ENCODE measurements at places on chromosomes 5 and 9. TPM values are rescaled to one million over a fixed set of nuclear protein-coding genes. Genes with fewer than 3 reads are reported as not detected.

- DNase-seq, result no peak
Observed at GRCh38 chr5:101440173-101440572, 537.1 kb upstream of the ST8SIA4 start.

- DNase-seq, result no peak
Observed at GRCh38 chr5:21862986-21863385, 990.2 kb downstream of the CDH12 start.

- DNase-seq, result no peak
Observed at GRCh38 chr5:68316469-68316868, 100.9 kb downstream of the PIK3R1 start.

GRCh38 chr5:964821-965220 lies 43.8 kb upstream of the NKD2 start:
- no peak for DNase-seq

- DNase-seq, result no peak
Observed at GRCh38 chr5:149886692-149887470, 57.7 kb downstream of the PDE6A start.

- no peak for DNase-seq
Observed at GRCh38 chr5:129978270-129978669, 74.0 kb downstream of the CHSY3 start.

DNA sequence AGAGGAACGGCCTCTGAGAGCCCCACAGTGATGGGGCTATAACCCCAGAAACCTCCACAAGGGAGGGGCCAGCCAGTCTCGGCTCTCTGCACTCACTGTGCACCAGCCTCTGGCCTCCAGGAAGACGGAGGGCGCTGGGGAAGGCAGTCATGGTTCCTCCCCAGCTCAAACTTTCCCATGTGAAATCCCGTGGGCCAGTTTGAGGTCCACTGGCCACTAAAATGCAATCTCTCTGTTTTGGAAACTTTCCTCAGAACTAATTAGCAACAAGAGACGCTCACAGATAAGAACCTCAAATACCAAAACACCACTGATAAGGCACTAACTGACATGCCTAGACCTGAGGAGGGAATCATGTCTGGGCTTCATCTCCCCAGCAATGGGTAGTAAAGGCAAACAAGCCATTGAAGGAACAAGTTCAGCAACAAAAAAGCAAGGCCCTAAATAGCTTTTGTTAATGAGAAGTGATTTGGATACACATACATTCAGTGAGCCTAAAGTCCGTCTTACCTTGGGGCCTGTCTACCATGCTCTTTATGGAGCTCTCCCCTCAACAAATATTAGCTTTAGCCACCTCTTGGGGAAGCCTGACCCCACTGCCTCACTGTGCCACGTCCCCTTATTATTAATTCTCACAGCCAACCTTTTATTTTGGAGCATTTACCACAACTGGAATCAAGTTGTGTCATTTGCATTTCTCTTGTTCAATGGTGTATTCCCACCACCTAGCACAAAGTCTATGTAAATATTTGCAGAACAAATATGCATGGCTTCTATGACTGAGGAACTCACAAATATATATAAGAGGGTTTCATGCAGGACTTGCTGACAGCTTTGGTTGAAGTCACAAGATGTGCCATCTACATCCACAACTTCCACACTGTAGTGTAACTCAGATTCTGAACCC lies 56.1 kb upstream of the GLRX start:
- no peak for DNase-seq

DNA sequence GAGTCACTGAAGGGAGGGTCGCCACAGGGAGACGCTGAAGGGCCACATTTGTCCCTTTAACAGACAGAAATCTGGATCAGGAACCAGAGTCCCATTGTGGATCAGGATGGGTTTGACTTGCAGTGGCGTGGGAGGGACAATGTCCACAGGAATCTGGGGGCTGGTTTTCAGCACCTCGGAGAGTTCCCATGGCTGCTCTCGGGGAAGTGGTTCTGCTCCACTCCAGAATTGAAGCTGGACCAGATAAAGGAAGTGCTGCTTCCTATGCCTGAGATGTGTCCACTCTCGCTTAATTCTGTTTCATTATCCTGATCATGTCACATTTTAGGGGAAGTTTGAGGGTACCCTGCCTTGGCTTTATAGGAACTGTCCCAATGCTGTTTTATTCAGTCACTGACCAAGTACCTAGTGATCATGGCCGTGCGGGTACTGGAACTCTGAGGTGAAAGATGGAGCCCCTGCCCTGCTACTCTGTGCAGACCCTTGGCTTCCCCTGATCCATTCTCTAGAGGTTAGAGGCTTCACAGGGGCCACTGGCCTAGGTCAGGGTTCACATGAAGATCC lies 28.7 kb downstream of the ENHO start:
- DNase-seq, result peak; percentile 28

DNA sequence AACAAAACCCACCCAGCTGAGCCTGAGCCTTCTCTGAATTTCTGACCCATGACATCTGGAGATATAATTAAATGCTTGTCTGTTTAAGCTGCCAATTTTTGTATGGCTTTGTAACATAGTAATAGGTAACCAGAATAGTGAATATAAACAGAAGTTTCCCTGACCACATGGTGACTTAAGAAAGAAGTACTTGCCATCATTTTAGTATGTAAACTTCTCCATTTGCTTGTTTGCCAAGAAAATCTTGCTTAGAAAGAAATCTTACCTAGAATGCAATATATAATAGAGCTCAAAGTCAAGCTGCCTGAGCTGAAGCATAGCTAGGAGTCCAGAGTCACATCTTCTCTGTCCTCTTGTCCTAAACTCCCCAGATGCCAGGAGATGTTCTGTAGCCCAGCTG lies 117.0 kb downstream of the PCSK1 start:
- no peak for DNase-seq

DNA sequence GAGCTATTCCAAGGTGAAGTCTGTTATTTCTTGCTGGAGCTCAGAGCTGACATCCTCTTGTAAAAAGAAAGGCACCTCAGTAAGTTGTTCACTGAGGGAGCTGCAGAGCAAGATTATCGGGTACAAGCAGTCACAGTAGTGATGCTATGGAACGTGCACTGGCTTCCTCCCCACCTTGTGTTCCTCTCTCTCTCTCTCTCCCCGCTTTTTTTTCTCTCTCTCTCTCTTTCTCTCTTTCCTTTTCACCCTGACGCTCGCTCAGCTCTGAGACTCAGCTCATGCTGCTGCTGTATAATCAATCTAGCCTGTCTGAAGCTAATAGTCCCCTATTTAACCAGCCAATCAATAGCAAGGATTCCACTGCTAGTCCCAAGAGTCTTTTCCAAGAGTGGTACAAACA lies 587.6 kb upstream of the CDH18 start:
- DNase-seq, result no peak

GRCh38 chr5:181131514-181131913 lies 545 bp upstream of the OR2V1 start:
- DNase-seq, result no peak

The FOXD4L5 gene
- not detected for total RNA-seq

The SLC31A2 gene
- total RNA-seq, result 4.9 TPM

The ANKRD18B gene
- total RNA-seq, result not detected

The FCHSD1 gene
- total RNA-seq, result 134 TPM

The IFNB1 gene
- total RNA-seq, result not detected
